ENCODE measurements at places on chromosomes 7 and 10.

DNA sequence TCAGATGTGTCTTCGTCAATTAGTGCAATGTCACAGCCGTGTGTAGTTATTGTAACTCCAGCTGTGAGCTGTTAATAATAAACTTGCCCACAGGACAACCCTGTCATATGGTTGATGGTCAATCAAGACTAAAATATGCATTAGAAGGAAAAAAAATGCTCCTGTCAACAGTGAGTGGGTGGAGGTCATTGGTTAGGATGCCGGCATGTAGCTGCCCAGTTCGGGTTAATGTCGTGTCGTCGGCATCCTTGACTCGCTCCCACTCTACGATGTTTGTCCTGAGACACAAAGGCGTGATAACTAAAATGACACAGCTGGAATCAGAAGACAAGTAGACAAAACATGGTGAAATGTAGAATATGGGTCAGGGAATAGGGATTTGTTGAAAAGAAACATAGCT lies 442.8 kb upstream of the NPVF start:
- no peak for DNase-seq

GRCh38 chr10:104336821-104337467 lies 1.3 kb downstream of the ITPRIP start:
- no peak for DNase-seq

GRCh38 chr10:78781251-78781913 lies 287.4 kb upstream of the ZMIZ1 start:
- DNase-seq, result no peak

GRCh38 chr7:93148144-93148543 lies at the start of gene SAMD9L:
TSS of gene SAMD9L (minus strand) at chr7:93148385. CDS start at chr7:93135971, 12,414 bp downstream.
- DNase-seq, result no peak

- DNase-seq, result no peak
Observed at GRCh38 chr10:14023673-14024328, 306.9 kb downstream of the FRMD4A start.

DNA sequence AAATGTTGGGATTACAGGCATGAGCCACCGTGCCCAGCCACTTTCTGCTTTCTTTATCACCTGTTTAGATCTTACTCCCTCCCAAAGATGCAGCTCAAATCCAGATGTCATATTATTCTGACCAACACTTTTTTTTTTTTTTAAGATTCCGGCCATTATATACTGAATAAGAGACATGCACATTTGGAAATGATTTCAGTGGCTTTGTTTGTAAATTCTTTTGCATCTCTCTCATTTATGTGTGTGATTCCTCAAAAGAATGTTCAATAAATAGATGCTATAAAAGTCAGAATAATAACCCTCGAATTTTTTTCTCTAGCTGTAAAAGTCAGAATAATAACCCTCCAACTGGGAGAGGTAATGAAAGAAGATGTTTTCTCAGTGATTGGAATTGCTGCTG lies 25.4 kb downstream of the HECW1 start:
- no peak for DNase-seq
